Nucleus accumbens (tissue), 56 donors: ENCODE measurements at places on chromosomes 16 and 17.

DNA sequence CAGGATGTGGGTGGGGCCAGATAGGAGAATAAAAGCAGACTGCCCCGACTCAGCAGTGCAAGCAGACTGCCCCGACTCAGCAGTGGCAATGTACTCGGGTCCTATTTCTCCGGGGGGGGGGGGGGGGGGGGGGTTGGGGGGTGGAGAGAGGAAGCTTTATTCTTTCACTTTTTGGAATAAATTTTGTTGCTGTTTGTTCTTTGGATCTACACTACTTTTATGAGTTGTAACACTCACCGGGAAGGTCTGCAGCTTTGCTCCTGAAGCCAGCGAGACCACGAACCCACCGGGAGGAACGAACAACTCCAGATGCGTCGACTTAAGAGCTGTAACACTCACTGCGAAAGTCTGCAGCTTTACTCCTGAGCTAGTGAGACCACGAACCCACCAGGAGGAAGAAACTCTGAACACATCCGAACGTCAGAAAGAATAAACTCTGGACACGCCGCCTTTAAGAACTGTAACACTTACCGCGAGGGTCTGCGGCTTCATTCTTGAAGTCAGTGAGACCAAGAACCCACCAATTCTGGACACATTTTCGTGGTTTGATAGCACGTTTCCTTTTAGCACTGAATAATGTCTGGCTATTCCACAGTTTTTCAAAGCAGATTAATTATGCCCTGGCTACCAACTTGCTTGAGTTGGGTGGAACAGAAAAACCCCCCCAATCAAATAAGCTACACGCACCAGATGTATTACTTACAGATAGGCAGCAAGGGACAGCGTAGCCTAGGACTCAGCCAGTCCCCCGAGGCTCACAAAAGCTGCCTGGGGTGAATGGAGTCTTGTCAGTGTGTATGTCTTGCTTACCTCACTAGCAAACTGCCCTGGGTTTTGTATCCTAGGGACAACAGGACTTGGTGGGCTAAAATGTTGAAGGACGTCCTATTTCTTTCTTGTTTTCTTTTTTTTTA, 11.9 kb downstream of the FZD2 start:
- DNase-seq = no peak

GRCh38 chr16:79136955-79137354, 463.6 kb downstream of the MAF start:
- no peak for DNase-seq

GRCh38 chr17:6456914-6457687, 12.8 kb downstream of the PIMREG start:
- DNase-seq = no peak

DNA sequence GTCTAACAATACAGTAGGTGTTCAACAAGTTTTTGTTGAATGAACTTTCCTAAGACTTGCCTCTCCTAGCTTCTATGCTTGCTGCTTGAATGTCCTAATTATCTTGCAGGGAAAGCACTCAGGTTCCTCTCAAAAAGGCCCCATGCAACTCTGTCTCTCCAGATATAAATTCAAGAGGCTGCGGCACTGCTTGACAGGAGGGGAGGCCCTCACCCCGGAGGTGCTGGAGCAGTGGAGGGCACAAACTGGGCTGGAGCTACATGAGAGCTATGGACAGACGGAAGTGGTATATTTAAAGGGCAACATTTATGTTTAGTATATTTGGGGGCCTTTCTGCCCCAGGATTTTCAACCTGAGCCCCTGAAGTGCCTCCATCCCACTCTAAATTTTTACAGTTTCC, 14.4 kb downstream of the THUMPD1 start:
- DNase-seq = no peak

GRCh38 chr16:76787394-76787793, 403.6 kb upstream of the MON1B start:
- DNase-seq = no peak

GRCh38 chr16:2084895-2085625, 37.3 kb downstream of the TSC2 start:
- DNase-seq = no peak

GRCh38 chr16:80437707-80438106, 103.1 kb upstream of the DYNLRB2 start:
- DNase-seq = no peak
